Caco-2 (cell line): ENCODE measurements at places on chromosomes 7 and 10. TPM values are rescaled to one million over a fixed set of nuclear protein-coding genes. Genes with fewer than 3 reads are reported as not detected.

The PALD1 gene
- total RNA-seq, result 8.9 and 10.3 TPM in 2 replicates

The OR2A1 gene
- total RNA-seq, result not detected in 2 replicates

The GPR158 gene
- total RNA-seq, result 0.05 and 0.07 TPM in 2 replicates

The SYT15 gene
- total RNA-seq, result 0.43 and 0.60 TPM in 2 replicates

The GIMAP4 gene
- total RNA-seq, result not detected in 2 replicates

The SAMD8 gene
- total RNA-seq, result 25.2 and 26.9 TPM in 2 replicates

The VWDE gene
- 0.46 and 0.70 TPM in 2 replicates for total RNA-seq

The DNAJB9 gene
- 22.0 and 22.1 TPM in 2 replicates for total RNA-seq

The PRR15 gene
- 22.6 and 28.9 TPM in 2 replicates for total RNA-seq

The RBM33 gene
- 82.8 and 89.9 TPM in 2 replicates for total RNA-seq

The ANKRD30A gene
- 0.14 TPM in 1 of 2 replicates, not detected in the other for total RNA-seq

The TMEM236 gene
- total RNA-seq, result 0.60 and 0.64 TPM in 2 replicates

The INHBA gene
- 0.52 and 0.72 TPM in 2 replicates for total RNA-seq

The TRUB1 gene
- total RNA-seq, result 18.9 and 22.0 TPM in 2 replicates

The DLX5 gene
- total RNA-seq, result 0.30 TPM in 1 of 2 replicates, not detected in the other

The KCNMA1 gene
- total RNA-seq, result 20.7 and 23.9 TPM in 2 replicates

The FAM241B gene
- total RNA-seq, result 24.9 and 30.2 TPM in 2 replicates

The CDHR1 gene
- 0.21 TPM in 1 of 2 replicates, not detected in the other for total RNA-seq

The PMPCB gene
- total RNA-seq, result 77.6 and 90.9 TPM in 2 replicates

The NRCAM gene
- total RNA-seq, result 85.7 and 96.2 TPM in 2 replicates

The WDFY4 gene
- total RNA-seq, result not detected in 2 replicates

The TMEM213 gene
- total RNA-seq, result not detected in 2 replicates

The DBF4 gene
- 55.0 and 62.8 TPM in 2 replicates for total RNA-seq

The SPDYE2 gene
- not detected in 2 replicates for total RNA-seq

The AS3MT gene
- 6.4 and 8.6 TPM in 2 replicates for total RNA-seq

The SPDYE6 gene
- total RNA-seq, result not detected in 2 replicates

The CYP26C1 gene
- 0.09 and 0.16 TPM in 2 replicates for total RNA-seq

The SLC39A12 gene
- not detected in 2 replicates for total RNA-seq

The GPNMB gene
- 0.79 and 1.2 TPM in 2 replicates for total RNA-seq

The DTX2 gene
- 45.2 and 54.7 TPM in 2 replicates for total RNA-seq

The ELN gene
- total RNA-seq, result not detected in 2 replicates
